ENCODE measurements at places on chromosomes 4 and X.

DNA sequence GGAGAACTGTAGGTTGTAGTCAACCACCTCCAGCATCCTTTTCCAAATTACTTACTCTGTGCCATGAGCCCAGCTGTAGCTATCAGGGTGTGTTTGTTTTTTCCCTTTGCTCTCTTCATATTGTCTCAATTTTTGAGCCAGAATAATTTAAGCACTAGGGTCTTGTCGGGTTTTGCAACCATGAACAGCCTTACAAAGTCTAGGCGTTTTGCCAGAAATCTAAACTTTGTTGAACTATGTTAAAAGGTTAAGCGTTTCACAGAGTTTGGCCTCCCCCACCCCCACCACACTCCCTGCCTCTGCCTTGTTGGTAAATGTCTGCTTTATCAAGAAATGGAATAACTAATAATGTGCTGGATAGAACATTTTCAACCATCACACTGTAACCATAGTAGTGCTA lies 190.6 kb upstream of the TTC29 start:
- DNase-seq, result no peak

DNA sequence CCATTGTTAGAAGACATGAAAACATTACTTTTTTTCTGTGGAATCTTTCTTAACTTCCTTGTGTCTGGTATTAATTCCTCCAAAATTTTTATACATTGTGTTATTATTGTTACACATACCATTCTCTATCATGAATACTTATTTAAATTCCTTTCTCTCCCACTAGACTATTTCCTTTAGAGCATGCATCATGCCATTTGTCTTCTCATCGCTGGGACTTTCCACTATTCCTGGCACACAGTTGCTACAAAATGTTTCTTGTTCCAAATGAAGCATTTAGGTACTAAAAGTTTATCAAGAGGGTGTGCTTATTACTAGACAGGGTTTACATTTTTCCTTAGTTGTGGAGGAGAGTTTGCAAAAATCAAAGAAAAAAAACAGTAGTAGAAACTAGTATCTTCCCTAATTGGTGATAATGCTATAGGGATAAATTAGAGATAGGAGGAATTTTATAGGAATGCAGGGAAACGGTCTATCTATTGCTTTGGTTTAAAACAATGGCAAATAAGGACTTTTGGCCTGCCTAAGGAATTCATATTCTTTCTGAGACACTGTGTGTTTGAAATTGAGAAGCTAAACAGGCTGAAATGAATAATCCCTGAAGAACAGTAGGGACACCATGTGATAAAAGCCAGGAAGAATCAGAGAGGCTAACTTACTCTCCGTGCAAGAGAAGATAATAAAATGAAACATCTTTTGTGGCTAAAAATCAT lies 187.5 kb upstream of the TBC1D9 start:
- no peak for DNase-seq

- DNase-seq, result no peak
These were observed 3.3 kb downstream of the SETD7 start for GRCh38 chr4:139552517-139553307.

DNA sequence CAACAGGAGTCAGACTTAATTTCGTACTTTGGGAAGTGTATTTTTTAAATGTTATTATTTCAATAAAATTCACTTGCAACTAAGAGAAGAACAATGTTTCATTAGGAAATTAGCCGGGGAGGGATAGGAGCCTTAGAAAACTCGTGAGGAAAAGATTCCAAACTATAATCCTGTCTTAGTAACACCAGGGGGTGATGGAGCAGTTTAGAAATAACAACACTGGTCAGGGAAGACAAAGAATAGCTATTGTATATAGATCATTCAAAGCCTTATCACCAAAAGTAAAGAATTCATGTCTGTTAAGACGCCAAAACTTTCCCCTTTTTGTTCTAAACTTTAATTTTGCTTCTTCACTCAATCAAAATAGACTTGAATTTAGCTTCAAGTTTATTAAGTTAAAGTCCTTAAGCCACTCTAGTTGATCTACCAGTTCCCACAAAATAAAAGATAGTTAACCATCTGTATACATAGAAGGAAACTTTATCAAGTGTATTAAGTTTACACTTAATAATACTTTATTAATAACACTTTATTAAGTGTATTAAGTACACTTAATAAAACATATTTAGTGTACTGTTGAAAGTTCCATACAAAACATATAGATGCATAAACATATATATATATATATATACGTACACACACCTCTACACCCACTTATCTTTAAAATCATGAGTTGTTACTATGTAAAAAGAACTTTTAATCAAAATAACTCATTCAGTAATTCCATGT lies 60.5 kb downstream of the ARAP2 start:
- no peak for DNase-seq

- DNase-seq, result peak; percentile 79
These were observed at the start of gene LIMCH1 for GRCh38 chr4:41538017-41538733. TSS of gene LIMCH1 (plus strand) at chr4:41538157. CDS start at chr4:41605996, 67,839 bp downstream.

- DNase-seq, result no peak
These were observed 12.2 kb upstream of the ODAM start for GRCh38 chr4:70183168-70183939.

Data from spleen (tissue), 13 donors.